ENCODE measurements at places on chromosomes 12 and 14.

DNA sequence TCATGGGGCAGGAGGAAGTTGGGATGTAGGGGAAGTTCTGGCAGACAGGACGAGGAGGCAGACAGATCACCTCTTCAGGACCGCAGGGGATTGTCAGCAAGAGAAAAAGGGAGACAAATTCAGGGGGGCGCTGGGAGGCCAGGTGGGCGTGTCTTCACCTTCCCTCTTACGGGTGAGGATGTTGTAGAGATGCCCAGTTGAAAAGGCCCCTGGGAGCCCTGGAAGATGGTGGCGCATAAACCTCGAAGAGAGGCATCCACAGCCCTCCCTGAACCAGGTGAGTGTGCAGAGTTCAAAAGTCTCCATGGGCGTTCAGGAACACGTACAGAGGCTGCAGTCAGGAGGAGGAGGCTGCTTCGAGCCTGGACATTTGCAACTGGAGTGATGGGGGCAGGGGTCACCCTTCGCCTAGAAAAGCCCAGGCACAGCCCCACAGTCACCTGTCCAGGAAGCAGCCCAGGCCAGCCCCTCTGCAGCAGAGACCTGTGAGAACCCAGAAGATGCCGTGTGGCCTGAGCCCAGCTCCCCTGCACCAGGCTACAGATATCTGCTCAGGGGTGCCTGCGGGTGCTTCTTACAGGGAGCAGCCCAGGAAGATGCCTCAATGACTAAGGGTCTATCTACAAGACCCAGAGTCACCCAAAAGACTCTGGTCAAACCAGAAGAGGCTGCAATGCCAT, 74.4 kb downstream of the PRIMA1 start:
- no peak for DNase-seq

DNA sequence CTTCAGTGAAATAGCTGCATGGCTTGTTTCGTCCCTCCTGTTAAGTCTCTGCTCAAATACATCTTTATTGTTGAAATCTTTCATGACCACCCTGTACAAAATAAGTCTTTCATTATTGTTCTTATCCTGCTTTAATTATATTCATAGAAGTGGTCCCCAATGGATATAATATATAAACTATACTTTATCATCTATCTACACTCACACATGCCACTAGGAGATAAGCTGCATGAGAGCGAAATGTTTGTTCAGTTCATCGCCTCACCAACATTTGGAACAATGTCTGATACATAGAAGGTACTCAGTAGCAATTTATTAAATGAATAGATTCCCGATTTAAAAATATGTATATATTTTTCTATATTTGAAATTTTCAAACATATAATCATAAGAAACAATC, 254.0 kb upstream of the ATXN7L3B start:
- no peak for DNase-seq

- DNase-seq, result no peak
Measured at GRCh38 chr14:29709490-29709889, 218.2 kb downstream of the PRKD1 start.

- no peak for DNase-seq
Measured at GRCh38 chr12:6234214-6234613, 34.0 kb downstream of the CD9 start.

DNA sequence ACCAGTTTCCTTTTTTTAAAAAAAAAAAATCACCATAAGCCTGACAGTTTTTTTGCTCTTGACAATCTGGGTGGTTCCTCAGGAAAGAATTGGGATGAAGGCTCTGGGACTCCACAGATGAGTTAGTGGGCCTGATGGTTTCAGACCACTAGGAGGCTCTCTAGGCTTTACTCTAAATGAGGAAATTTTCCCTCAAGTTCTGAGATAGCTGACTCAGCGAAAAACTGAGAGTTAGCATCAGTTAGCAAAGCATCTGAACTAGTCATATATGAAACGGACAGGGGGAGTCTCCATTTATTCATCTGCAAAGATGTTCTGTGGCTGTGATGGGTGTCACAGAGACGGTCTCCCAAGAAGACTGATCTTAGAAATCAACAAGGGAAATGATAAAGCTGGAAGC, 314.3 kb upstream of the OR4E1 start:
- no peak for DNase-seq

GRCh38 chr12:85680881-85681280, 155.3 kb downstream of the RASSF9 start:
- no peak for DNase-seq

DNA sequence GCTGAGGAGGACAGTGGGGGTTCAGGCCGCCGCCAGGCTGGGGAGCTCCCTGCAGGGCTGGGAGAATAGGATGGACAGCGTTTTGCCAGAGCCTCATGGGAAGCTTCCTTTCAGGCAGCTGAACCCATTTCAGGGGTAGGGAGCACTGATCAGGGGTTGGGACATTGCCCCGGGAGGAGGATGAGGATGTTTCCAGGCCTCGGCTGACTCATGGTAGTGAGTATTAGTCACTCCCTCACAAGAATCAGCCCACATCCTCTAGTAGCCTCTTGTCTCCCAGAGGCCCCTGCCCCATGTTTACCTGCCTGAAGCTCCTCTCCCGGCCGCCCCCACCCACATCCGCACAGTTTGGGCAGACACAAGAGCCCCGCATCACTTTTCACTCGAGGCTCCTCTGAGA, 89.8 kb downstream of the ZFP36L1 start:
- no peak for DNase-seq

GRCh38 chr14:79037106-79037505, 866.9 kb downstream of the NRXN3 start:
- no peak for DNase-seq

DNA sequence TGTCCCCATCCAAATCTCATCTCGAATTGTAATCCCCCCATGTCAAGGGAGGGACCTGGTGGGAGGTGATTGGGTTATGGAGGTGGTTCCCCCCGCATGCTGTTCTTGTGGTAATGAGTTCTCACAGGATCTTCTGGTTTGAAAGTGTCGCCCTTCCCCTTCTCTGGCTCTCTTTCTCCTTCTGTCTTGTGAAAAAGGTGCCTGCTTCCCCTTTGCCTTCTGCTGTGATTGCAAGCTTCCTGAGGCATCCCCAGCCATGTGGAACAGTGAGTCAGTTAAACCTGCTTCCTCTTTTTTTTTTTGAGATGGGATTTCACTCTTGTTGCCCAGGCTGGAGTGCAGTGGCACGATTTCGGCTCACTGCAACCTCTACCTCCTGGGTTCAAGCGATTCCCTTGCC, 104.0 kb downstream of the CCDC91 start:
- no peak for DNase-seq

DNA sequence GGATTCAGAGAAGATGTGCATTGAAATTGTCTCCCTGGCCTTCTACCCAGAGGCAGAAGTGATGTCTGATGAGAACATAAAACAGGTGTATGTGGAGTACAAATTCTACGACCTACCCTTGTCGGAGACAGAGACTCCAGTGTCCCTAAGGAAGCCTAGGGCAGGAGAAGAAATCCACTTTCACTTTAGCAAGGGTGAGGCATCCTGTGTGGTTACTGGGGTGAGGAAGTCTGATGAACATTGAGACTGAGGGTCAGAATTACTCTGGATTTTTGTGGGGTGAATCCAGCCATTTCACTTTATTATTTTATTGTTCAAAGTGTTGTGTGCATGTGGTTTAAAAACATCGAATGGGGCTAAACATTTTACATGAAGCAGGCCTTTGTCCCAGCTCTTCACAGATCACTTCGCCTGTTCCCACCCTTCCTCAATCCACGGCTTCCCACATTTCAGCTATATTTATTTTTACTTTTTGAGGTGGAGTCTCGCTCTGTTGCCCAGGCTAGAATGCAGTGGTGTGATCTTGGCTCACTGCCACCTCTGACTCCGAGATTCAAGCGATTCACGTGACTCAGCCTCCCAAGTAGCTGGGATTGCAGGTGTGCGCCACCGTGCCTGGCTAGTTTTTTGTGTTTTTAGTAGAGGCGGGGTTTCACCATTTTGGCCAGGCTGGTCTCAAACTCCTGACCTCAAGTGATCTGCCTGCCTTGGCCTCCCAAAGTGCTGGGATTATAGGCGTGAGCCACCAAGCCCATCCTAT, 40.6 kb downstream of the SUPT16H start:
- no peak for DNase-seq

DNA sequence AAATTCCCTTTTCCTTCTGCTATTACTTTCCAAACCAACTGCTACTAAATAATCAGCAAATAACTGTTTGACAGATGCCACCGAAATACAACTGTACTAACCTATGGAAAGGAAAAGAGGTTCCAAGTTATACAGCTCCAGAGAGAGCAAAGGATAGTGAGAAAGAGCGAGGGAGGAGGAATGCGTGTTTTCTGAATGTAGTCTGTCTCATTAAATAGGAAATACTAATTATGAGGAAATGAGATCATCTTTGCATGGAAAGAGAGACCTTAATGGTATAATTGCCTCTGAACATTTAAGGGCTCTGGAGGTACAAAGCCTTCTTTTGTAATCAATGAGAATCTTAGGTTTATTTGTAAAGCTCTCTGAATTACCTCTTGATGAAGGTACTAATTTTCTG, 195.2 kb downstream of the APAF1 start:
- DNase-seq, result no peak

DNA sequence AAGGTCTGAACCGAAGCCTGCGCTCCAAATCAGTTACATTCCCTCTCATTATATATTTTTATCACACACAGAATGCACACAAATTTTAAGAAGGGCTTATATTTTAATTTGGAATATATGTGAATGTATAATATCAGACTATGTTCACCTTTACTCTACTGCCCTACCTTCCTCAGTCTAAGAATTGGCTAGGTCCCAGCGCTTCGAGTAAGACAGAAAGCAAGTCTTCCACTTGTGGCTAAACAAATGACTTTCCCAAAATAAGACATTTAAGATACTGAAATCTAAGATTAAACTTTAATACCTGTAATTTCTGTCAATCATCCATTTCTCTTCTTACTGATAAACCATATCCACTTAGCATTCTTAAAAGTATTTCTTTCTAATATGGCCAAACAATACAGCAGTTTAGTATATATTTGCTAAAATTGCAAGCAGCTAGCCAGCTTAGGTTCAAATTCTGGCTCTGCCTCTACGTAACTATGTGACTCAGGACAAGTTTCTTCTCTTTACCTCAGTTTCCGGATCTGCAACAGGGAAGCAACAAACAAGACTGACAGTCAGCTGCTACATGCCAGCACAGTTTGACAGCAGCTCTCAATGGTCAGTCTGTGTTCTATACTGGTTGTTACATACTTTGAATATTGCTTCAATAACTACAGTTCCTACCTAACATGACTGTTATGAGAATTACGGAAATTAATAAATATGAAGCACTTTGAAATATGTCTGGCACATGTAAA, 2.0 kb downstream of the INTS13 start:
- DNase-seq, result no peak

- DNase-seq, result no peak
Measured at GRCh38 chr14:90720832-90721231, 95.4 kb downstream of the TTC7B start.
